ENCODE measurements at places on chromosomes 5 and 9. TPM values are rescaled to one million over a fixed set of nuclear protein-coding genes. Genes with fewer than 3 reads are reported as not detected.

The TMC1 gene
- 2.5 TPM for total RNA-seq

The C5 gene
- total RNA-seq, result 0.20 TPM

- H3K4me3 ChIP-seq, result no peak overlapping the region
- no peaks in the 10 kb centered on the region for H3K36me3 ChIP-seq
- H3K27ac ChIP-seq, result no peak overlapping the region
- no peaks in the 10 kb centered on the region for H3K27me3 ChIP-seq
- DNase-seq, result no peak
Observed at GRCh38 chr9:23586906-23587305, 239.1 kb downstream of the ELAVL2 start.

GRCh38 chr5:77628840-77629508 is 9.5 kb downstream of the OTP start:
- peaks cover 74% of the 10 kb centered on the region for H3K27me3 ChIP-seq
- DNase-seq, result no peak
- peak overlapping the region; percentile 86 for H3K4me3 ChIP-seq
- no peak overlapping the region for H3K27ac ChIP-seq
- H3K4me1 ChIP-seq, result no peaks in the 10 kb centered on the region

GRCh38 chr9:126839301-126839700 is 21.1 kb upstream of the ZBTB34 start:
- no peak overlapping the region for H3K27ac ChIP-seq

The FBP2 gene
- not detected for total RNA-seq

- DNase-seq, result peak; percentile 93
- H3K4me3 ChIP-seq, result peak overlapping the region; percentile 89
- peak overlapping the region; percentile 91 for H3K27ac ChIP-seq
- H3K4me1 ChIP-seq, result peaks cover 31% of the 10 kb centered on the region
Observed at GRCh38 chr5:150779397-150780186, 1.0 kb downstream of the SMIM3 start.

The CAMLG gene
- total RNA-seq, result 34.5 TPM

DNA sequence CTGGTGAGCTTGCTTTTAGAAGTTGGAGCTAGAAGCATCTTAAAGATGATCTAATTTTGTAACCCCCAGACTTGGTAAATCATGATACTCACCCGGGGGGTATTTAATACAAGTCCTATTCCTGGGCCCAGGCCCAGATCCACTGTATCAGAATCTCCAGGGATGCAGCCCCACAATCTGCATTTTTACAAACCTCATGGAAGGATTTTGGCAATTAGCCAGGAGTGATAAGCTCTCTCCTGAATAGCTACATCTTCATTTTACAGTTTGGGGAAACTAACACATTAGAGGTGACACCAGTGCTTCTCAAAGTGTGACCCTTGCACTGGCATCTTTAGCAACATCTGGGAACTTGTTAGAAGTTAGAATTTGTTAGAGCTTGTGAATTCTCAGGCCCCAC is 31.2 kb upstream of the OTP start:
- no peak overlapping the region for H3K27ac ChIP-seq
- H3K36me3 ChIP-seq, result no peaks in the 10 kb centered on the region
- no peak overlapping the region for H3K4me3 ChIP-seq
- DNase-seq, result no peak

The MOB3B gene
- total RNA-seq, result 9.8 TPM

DNA sequence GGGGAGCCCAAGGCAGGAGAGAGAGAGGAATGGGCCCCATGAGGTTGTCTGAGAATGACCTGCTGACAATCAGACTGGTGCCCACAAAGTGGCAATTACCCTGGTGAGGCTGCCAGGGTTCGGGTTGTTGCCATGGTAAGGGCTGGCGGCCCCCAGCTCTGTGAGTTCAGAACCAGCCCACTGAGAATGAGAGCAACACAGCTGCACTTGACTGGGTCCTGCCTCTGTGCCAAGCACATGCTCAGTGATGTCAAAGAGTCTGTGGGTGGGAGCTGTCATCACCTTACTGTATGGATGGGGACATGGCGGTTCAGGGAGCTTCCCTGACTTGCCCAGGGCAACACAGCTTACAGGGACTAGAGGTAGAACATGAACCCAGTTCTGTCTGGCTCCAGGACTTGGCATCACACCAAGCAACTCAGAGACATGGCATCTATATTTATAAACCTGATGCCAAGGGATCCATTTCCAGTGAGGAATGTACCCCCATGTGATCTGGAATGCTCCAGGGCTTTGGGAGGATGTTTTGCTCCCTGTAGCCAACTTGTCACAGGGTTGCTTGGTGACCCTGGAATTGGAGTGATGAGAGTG is 38.2 kb upstream of the TEX48 start:
- no peak overlapping the region for H3K4me3 ChIP-seq
- H3K27ac ChIP-seq, result no peak overlapping the region
- no peaks in the 10 kb centered on the region for H3K36me3 ChIP-seq
- H3K4me1 ChIP-seq, result no peaks in the 10 kb centered on the region
- no peak for DNase-seq
- no peaks in the 10 kb centered on the region for H3K27me3 ChIP-seq

The PCDHGB3 gene
- 1.6 TPM for total RNA-seq

The ANKRD34B gene
- 0.72 TPM for total RNA-seq

The AGXT2 gene
- not detected for total RNA-seq

- no peak overlapping the region for H3K4me3 ChIP-seq
- no peak for DNase-seq
- H3K27me3 ChIP-seq, result no peaks in the 10 kb centered on the region
- H3K4me1 ChIP-seq, result peaks cover 3% of the 10 kb centered on the region
- H3K36me3 ChIP-seq, result no peaks in the 10 kb centered on the region
Observed at GRCh38 chr5:143435210-143435657, 31.7 kb upstream of the NR3C1 start.

- DNase-seq, result no peak
- no peak overlapping the region for H3K27ac ChIP-seq
- no peak overlapping the region for H3K4me3 ChIP-seq
- no peaks in the 10 kb centered on the region for H3K27me3 ChIP-seq
- H3K36me3 ChIP-seq, result no peaks in the 10 kb centered on the region
- peaks cover 2% of the 10 kb centered on the region for H3K4me1 ChIP-seq
Observed at GRCh38 chr9:105871540-105871939, 177.2 kb downstream of the TMEM38B start.

GRCh38 chr9:128713411-128713780 is 10.5 kb downstream of the ZDHHC12 start:
- H3K4me3 ChIP-seq, result no peak overlapping the region
- H3K27ac ChIP-seq, result no peak overlapping the region
- no peaks in the 10 kb centered on the region for H3K4me1 ChIP-seq
- H3K36me3 ChIP-seq, result peaks cover 33% of the 10 kb centered on the region
- DNase-seq, result peak; percentile 29
- H3K27me3 ChIP-seq, result no peaks in the 10 kb centered on the region

- no peak overlapping the region for H3K27ac ChIP-seq
- DNase-seq, result no peak
- no peaks in the 10 kb centered on the region for H3K27me3 ChIP-seq
Observed at GRCh38 chr9:114224247-114224610, 68.9 kb downstream of the COL27A1 start.

- H3K4me1 ChIP-seq, result no peaks in the 10 kb centered on the region
- H3K27me3 ChIP-seq, result no peaks in the 10 kb centered on the region
- DNase-seq, result no peak
- no peak overlapping the region for H3K27ac ChIP-seq
- no peak overlapping the region for H3K4me3 ChIP-seq
Observed at GRCh38 chr9:13361076-13361475, 81.6 kb upstream of the MPDZ start.

All from H9 (cell line).